ENCODE measurements at places on chromosomes 1 and 21. TPM values are rescaled to one million over a fixed set of nuclear protein-coding genes. Genes with fewer than 3 reads are reported as not detected.

The NR5A2 gene
- 0.06 TPM for total RNA-seq

The EFNA4 gene
- total RNA-seq: 24.4 TPM

- DNase-seq: no peak
Measured at GRCh38 chr1:54377040-54377691, 29.0 kb downstream of the SSBP3 start.

GRCh38 chr1:109653306-109653705 is 2.6 kb upstream of the GSTM4 start:
- DNase-seq: no peak

DNA sequence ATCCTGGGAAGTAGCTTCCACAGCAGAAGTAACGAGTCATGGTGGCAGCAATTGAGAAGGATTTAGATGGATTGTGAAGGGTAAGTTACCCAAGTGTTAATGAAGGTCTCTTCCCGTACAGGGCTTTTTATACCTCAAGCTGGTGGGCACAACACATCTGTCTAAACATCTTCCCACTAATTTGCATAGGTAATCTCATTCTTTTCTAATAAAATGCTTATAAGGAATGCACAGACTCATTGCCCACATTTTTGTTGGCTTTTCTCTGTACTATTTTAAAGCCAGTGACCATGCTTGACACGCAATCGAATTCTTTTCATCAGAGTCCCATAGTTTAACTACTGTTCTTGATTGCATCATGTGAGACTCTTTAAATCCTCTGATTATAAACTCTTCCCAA is at the start of gene KRTAP7-1:
TSS of gene KRTAP7-1 (minus strand) at position 101 of the 400 bp plus-strand sequence. CDS start at position 40, 61 bp downstream.
- no peak for DNase-seq
